HT-29 (cell line): ENCODE measurements at places on chromosomes 12 and 14. TPM values are rescaled to one million over a fixed set of nuclear protein-coding genes. Genes with fewer than 3 reads are reported as not detected.

- DNase-seq: no peak
Observed at GRCh38 chr14:19754172-19754571, 10.8 kb downstream of the OR4Q3 start.

GRCh38 chr12:12645485-12645884 lies 33.8 kb downstream of the CREBL2 start:
- peak; percentile 41 for DNase-seq

DNA sequence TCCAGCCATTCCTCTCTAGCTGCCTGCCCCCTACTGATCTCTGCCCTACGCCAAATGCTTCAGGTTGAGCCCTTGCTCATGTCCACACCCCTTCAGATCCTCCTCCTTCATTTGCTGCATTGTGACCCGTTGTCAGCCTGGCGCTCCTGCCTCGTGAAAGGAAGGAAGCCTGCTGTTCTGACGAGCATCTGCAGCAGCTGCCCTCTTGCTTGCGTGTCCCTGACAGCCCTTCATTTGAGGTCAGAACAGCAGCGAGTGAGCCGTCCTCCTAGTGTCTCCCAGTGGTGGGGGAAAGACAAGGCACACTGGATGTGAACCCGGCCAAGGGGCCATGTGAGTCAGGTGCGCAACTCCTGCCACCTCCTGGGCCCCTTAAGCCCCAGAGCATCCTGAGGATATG lies 3.0 kb upstream of the PIANP start:
- no peak for DNase-seq

DNA sequence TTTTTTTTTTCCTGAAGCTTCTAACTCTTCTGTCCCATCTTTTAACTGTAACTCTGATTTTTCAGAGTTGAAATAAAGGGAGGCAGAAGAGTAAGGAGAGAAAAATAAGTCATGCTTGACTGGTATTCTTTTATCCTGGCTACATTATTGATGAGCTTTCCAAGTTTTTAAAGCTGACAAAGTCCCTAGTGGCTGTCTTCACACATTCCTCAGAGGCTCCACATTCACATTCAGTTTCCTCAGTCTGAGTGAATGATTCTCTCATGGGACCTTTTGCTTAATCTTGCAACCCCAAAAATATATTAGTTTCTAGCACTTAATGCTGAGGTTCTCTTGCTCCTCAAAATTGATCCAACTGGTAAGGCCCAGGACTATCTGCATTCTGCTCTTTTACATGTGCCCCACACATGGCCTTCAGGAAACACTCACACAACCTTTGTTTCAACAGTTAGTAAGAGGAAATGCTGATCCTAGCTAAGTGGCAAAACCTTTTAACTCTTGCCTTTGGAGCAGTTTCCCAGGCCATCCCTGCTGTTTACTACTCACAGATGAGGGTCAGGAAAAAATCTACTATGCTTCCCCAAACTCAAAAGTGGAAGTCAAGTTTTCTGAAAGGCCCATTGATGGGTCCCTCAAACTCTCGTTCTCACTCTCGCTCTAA lies 61.7 kb upstream of the SLC6A15 start:
- DNase-seq: no peak

GRCh38 chr12:57894399-57895292 lies 46.7 kb upstream of the ATP23 start:
- DNase-seq: no peak

DNA sequence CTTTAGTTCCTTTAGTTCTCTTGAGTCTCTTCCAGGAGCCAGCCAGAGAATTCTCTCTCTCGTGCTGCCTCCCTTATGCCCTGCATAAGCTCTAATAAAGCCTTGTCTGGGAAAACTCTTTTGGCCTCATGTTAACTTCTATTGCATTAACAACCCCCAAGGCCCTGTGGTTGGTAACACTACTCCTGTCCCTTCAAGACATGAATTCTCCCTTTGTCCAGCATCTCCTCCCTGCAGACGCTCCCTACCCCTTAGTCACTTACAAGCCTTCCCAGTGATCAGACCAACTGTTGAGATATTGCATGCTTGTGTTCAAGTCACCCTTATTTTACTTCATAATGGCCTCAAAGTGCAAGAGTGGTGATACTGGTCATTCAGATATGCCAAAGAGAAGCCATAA lies 12.1 kb downstream of the LTBR start:
- DNase-seq: no peak

DNA sequence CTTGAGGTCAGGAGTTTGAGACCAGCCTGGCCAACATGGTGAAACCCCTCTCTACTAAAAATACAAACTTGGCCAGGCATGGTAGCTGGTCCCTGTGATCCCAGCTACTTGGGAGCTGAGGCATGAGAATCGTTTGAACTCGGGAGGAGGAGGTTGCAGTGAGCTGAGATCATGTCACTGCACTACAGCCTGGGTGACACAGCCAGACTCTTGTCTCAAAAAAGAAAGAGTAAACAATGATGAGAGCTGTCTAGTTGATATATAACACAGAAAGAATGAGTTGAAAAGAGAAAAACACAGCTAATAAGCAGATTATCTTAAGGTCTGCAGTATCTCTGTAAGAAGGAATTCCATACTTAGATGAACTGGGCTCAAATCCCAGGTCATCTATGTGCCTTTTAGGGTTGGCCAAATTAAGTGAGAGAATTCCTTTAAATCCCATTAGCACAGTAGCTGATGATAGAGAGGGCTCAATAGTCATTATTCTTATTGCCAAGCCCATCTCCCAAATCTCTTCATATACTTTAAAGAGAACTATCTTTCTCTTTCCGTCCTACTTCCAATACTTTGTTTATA lies 31.1 kb upstream of the STRAP start:
- no peak for DNase-seq

DNA sequence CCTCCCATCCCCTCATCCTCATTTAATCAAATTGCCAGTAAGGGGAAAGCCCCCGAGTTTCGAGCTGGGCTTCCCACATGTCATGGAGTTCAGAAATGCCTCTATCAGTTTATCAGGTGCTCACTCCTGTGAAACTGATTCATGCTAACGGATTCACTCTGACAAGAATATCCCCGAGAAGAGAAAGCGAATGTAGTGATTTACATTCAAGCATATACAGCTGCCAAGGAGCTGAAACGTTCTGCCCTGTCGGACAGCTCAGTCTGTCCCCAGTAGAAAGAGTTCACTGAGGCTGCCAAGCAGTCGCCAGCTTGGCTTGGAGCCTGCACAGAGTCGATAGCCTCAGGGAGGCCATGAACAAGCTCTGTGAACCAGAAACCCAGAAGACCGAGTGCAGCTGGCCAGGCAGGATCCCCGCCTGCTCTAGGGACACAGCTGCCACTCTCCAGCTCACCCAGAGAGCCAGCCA lies 88.4 kb downstream of the TMCC3 start:
- no peak for DNase-seq

DNA sequence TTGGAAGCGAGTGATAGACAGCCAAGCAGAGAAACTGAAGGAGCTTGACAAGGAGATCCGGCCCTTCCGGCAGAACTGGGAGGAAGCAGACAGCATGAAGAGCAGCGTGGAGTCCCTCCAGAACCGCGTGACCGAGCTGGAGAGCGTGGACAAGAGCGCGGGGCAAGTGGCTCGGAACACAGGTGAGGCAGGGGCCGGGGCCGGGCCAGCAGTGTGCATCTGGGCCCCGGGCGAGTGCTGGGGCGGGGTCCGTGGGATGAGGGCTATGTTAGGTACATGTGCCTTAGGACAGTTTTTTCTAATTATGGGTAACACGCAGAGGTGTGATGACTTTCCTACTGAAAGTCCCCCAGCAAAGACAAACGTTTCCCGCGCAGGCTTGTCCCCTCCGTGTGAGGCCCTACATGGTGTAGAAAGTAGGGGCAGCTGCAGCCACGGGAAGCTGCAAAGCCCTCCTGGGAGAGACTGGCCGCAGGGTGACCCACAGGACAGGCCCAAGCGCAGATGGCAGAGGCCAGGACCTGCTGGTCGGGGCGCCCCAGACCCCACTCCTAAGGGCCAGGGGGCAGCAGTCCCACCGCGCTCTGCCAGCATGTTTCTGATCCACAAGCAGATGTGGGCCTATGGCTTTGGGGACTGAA lies 19.1 kb upstream of the AMN start:
- no peak for DNase-seq

- no peak for DNase-seq
Observed at GRCh38 chr12:68667291-68667690, 19.5 kb upstream of the NUP107 start.

DNA sequence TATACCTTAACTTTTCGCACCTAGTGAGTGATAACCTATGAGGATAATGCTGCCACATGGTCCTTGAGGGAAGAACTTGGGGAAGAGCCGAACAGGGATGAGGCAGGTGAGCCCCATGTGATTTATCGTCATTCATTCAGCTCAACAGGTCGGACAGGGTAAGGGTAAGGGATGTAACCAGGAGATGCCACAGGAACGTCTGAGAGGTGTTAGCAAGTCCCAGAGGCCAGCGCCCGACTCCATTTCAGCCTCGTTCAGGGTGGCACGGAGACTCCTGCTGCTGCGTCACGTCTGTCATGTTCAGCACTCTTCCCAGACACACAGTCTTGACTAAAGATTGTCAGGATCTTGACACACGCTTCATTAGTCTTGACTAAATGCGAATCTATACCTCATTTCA lies 23.4 kb upstream of the TIGAR start:
- no peak for DNase-seq

DNA sequence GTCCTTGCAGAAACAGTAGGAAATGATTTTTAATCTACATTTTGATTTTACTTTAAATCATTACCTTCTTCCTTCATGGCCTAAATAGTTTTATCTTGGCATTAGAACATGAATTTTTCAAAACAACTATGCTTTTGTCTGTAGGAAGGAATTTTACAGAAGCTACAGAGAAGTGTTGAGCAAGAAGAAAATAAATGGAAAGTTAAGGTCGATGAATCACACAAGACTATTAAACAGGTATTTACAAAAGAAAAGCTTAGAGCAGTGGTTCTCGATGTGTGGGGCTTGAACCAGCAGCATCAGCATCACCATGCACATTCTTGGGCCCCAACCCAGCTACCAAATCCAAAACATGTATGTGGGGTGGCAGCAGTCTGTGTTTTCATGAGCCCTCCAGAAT lies 91.6 kb downstream of the KTN1 start:
- no peak for DNase-seq

- DNase-seq: no peak
Observed at GRCh38 chr14:41297576-41298327, 308.9 kb upstream of the LRFN5 start.

- DNase-seq: no peak
Observed at GRCh38 chr12:116091579-116091978, 185.9 kb downstream of the MED13L start.

GRCh38 chr14:50944647-50945413 lies 547 bp upstream of the PYGL start:
- peak; percentile 53 for DNase-seq

DNA sequence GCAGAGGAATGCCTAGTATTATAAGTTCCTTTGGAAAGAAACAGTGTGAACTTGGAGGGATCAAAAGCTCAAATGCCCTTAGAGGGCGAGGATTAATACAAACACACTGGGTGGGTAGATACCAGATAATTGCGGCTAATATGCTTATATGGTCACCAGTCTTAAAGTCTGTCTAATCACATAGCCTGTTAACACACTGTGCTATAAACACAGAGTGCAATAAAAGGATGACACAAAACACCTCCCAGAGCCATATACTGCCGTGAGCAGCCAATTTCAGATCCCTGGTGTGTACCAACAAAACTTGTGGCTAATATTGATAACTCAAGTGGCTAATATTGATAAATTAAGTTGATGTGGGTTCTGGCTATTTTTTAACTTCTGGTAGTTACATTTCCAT lies 1.7 kb upstream of the IL26 start:
- DNase-seq: no peak

DNA sequence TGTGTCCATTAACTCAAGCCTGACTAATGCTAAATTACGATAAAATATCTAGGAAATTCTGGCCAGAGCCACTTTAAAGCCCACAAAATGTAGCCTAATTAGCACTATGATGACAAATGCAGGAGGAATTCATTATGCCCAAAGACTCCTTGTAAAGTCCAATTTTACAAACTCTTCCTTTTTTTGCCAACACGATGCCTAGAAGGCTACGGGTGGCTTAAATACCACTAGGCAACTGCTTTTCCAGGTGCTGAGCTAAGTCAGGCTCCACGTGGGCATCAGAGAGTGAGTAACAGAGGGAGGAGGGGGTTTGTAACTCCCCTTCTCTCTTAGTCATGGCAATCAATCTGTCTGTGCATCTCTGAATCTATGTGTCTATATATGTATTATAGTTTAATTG lies 172.4 kb upstream of the NTF3 start:
- DNase-seq: no peak

- no peak for DNase-seq
Observed at GRCh38 chr14:57928732-57929131, 62.8 kb upstream of the SLC35F4 start.

DNA sequence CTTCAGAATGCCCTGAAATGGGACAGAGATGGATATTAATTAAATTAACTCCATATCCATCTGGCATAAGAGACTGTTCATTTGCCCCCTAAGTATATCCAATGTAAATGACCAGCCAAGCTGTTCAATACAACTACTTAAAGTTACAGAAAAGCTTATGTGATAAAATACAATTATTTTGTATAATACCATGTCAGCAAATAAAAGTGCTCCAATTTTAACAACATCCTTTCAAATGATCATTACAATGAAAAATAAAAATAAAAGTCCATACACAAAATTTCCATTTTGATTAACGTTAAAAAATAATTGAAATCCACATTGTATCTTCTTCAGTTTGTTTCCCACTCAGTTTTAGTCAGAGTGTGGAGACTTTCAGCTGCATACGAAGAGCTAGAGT lies 5.7 kb downstream of the CLEC6A start:
- no peak for DNase-seq

- peak; percentile 58 for DNase-seq
Observed at GRCh38 chr12:6647083-6647604, at the start of gene ACRBP. Gene ACRBP, minus strand, starts transcription at chr12:6647432. Its CDS starts 66 bp downstream, at chr12:6647366.

DNA sequence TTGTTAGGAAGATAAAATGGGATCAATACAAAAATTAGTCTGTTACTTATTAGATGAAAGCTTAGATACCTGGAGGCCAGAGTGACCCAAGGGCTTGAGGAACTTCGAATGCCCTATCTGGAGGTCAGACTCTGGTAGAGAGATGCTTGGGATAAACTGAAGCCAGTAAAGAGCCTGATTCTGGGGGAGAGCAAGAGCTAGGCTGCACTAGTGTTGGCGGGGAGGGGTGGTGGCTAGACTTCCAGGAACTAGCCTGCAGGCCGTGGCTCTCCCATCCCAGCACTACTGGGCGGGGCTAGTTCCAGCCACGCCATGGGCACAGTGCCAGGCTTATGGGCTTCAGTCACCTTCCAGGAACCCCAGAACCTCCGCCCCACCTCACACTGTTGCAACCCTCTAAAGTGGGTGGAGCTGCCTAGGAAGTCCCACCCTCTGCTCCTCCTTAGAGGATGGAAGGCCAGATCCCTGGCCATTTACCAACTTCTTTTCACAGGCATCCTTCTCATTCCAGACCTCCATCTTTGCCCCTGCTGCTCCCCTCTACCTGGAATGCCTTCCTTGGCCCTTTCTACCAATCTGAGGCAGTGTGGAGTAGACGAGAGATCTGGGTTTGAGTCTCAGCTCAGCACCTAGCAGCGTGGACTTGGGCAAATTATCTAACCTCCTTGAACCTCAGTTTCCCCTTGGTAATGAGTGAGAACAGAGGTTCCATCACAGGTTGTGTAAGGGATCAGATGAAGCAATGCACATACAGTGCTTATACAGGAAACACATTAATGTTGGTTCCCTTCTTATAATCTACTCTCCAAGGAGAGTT lies 6.3 kb upstream of the NFE2 start:
- peak; percentile 100 for DNase-seq

The EIF2S3B gene
- 0.18 and 0.43 TPM in 2 replicates for total RNA-seq

The CIROP gene
- not detected in 2 replicates for total RNA-seq

The ANKRD33 gene
- total RNA-seq: not detected in 2 replicates

The TAMALIN gene
- 0.05 TPM in 1 of 2 replicates, not detected in the other for total RNA-seq

The PFKM gene
- 50.4 and 61.8 TPM in 2 replicates for total RNA-seq

The ALX1 gene
- total RNA-seq: not detected in 2 replicates

The TAS2R8 gene
- total RNA-seq: not detected in 2 replicates

The TRIM9 gene
- not detected in 2 replicates for total RNA-seq

The CD4 gene
- total RNA-seq: 0.25 and 0.47 TPM in 2 replicates

The ACSM4 gene
- not detected in 2 replicates for total RNA-seq
